ENCODE measurements at places on chromosomes 12 and 14.

- DNase-seq: no peak
Observed at GRCh38 chr14:35045798-35046047, 349 bp upstream of the FAM177A1 start.

GRCh38 chr12:77401770-77402081 is 336.4 kb upstream of the E2F7 start:
- DNase-seq: no peak

- no peak for DNase-seq
Observed at GRCh38 chr12:3455312-3455711, 35.7 kb upstream of the PRMT8 start.

DNA sequence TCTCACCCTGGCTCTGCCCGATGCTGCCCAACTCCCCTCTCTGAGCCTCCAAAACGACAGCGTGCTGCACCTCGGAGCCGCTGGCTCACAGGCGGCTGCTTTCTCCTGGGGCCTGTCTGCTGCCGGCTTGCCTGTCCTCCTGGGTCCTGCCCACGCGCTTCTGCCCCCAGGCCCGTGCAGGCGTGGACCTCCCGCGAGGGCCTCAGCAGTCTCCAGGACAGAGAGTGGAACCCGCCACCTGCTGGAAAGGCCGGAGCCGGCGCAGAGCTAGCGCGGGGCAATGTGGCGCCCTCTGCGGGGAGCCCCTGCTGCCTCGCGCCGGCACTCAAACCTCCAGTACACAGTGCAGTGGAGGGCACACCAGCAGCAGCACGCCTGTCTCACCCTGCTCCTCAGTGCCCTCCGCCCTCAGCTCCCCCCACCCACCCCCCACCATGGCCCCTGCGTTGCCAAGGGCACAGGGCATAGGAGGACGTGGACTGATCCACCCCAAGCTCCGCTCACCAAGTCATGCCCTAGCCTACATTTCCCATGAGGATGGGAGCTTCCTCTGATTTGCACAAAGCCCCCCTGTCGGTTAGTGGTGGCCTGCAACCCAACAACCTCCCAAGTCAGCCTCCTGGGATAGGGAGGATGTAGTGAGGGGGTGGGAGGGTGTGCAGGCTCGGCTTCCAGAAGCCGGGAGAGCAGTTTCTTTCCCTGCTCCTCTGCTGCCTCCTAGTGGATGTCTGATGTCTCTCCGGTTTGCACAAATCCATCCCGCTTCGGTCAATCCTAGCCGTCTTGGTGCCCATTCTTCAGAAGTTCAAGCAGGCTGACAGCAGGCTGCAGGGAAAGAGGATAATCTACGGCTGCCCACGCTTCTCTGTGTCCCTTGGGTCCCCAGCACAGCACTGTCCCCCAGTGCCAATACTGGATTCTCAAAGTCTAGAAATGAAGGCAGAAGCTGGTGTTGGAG is 25.2 kb downstream of the KRT8 start:
- peak; percentile 72 for DNase-seq

DNA sequence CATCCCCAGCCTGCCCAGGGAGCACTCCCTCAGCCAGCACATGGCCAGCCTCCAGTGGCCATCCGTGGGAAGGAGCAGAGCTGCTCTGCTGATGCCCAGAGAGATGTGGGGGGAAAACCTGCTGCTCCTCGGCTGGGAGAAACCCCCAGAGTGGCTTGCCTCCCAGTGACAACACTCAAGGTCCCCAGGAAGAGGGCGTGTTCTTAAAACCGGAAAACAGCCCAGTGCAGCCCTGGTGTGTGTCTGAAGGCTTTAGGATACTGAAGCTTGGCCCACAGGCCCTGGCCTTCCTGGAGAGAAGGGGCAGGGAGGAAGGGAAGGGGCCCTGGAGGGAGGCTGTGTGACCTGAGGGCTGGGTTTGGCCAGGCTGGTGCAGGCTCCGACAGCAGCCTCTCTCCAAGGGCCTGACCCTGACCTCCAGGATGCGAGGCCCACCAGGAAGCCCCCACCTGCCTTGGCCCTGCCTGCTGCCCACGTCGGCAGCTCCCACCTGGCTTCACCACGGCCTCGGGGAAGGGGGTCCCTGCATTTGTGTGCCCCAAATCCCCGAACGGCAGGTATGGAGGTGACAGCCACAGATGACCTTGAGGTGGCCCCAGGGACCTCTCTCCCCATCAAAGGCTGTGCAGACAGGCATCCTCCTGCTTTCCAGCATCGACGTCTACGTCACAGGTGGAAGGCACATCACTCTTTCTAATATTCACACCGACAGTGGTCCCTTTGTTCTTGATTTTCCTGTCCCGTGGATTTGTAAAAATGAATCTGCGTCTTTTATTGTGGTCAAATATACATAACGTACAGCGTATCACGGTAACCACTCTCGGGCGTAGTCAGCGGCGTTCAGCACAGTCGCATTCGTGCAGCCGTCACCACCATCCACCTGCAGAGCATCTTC is 190.0 kb upstream of the C14orf180 start:
- DNase-seq: no peak

- DNase-seq: no peak
Observed at GRCh38 chr12:27967551-27968054, 4.9 kb downstream of the PTHLH start.

GRCh38 chr12:1864456-1864855 is 44.1 kb downstream of the LRTM2 start:
- DNase-seq: no peak

DNA sequence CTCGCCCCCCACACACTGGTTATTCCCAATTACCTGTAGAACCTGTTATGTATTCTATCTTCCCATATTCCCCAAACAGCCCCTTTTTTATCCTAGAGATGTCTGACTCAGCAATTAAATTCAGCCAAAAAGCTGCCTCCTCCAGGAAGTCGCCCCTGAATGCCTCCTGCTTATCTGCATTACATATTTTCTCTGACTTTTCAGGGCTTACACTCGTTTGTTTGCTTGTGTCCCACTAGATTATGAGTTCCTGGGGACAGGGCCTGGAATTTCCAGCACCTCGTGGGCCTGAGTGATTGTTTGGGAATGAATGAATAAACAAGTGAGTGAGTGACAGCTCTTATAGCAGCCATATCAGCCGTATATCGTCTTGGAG is 99.3 kb upstream of the RFLNA start:
- no peak for DNase-seq

- no peak for DNase-seq
Observed at GRCh38 chr14:104091061-104091926, 5.8 kb downstream of the ASPG start.

- no peak for DNase-seq
Observed at GRCh38 chr12:73221836-73222235, 949.7 kb downstream of the TRHDE start.
